Ovary (tissue), 10 donors: ENCODE measurements at places on chromosomes 12 and 14. TPM values are rescaled to one million over a fixed set of nuclear protein-coding genes. Genes with fewer than 3 reads are reported as not detected.

DNA sequence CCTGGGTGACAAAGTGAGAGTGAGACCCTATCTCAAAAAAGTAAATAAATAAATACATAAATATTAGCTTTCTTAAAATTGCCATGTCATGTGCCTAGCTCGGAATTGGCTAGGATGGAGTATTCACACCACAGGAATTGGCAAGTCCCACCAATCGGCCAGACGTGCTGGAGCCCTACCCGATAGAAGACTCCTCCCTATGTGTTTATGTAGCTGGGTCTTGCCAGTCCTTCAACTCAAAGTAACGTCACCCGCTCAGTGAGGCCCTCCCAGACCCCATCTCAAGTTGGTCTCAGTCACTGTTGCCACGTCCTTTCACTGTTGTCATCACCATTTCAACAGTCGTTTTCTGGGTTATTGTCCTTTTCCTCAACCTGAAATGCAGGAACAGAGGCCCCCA, 20.2 kb downstream of the VRTN start:
- no peak for DNase-seq

The MYH7 gene
- total RNA-seq, result 1.1 TPM

GRCh38 chr12:90226211-90226610, 517.6 kb upstream of the ATP2B1 start:
- DNase-seq, result no peak

DNA sequence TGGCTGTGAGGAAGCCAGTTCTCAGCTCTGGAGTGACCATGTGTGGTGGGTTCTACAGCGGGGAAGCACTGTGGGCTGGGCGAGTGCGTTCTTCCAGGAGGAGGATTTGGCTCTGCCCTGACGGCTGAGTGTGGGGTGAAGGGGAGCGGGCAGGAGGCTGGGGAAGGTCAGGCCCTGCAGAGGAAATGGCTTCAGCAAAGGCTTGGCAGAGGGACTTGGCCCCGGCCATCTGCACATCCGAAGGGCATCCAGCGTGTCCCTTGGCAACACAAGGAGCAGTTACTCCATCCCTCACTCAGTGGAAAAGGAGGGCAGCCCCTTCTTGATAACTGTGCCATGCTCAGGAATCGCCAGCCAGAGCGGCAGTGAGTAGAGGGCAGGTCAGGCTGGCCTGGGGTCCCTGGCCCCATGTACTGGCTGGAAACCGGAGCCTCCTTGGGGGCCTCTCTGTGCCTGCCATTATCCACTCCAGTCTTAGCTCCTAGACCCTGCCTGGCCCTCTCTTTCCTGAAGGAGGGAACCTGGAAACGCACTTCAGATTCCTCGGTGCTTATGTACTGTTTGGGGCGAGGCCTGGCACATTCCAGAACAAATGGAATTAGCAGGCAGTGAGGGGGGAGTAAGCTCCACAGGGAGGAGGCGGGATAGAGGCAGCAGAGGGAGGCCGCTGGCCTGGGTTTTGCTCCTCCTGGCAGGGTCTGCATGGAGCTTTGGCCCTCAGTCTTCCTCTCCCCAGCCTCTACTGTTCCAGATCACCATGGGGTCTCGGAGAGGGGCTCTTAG, 133.6 kb upstream of the NCOR2 start:
- DNase-seq, result no peak

GRCh38 chr14:99632410-99633035, 12.4 kb upstream of the HHIPL1 start:
- no peak for DNase-seq

- DNase-seq, result no peak
Measured at GRCh38 chr14:86712176-86712575, 1182.2 kb downstream of the FLRT2 start.

The IL22 gene
- total RNA-seq, result not detected

GRCh38 chr14:94469261-94469660, 6.7 kb downstream of the SERPINA9 start:
- DNase-seq, result no peak

The SLC39A2 gene
- not detected for total RNA-seq
